Brain (organoid and tissue), 16 donors: ENCODE measurements at places on chromosomes 1 and 21. TPM values are rescaled to one million over a fixed set of nuclear protein-coding genes. Genes with fewer than 3 reads are reported as not detected.

The KRTAP13-2 gene
- polyA plus RNA-seq = not detected

The AVPR1B gene
- polyA plus RNA-seq = 0.70 TPM

The MYOC gene
- not detected for polyA plus RNA-seq

The GFI1 gene
- polyA plus RNA-seq = not detected

The TMEM82 gene
- polyA plus RNA-seq = not detected

The NENF gene
- polyA plus RNA-seq = 146 TPM
